ENCODE measurements at places on chromosomes 16 and 17. TPM values are rescaled to one million over a fixed set of nuclear protein-coding genes. Genes with fewer than 3 reads are reported as not detected.

The NOD2 gene
- 3.6 TPM for total RNA-seq

The KRT9 gene
- not detected for total RNA-seq

The GNAO1 gene
- total RNA-seq, result 4.3 TPM

The WDR45B gene
- total RNA-seq, result 65.4 TPM

The C16orf96 gene
- 0.16 TPM for total RNA-seq

The TOX3 gene
- total RNA-seq, result 16.2 TPM

The OR4D1 gene
- 0.06 TPM for total RNA-seq

The RASD1 gene
- total RNA-seq, result 147 TPM

The KRT39 gene
- total RNA-seq, result not detected
